GOT3 (cell line): ENCODE measurements at places on chromosomes 5 and 9.
A peak's percentile ranks its signal among the peaks of the same experiment; 100 is the strongest.

GRCh38 chr9:134986957-134987356 lies 69.2 kb upstream of the FCN1 start:
- DNase-seq: no peak

DNA sequence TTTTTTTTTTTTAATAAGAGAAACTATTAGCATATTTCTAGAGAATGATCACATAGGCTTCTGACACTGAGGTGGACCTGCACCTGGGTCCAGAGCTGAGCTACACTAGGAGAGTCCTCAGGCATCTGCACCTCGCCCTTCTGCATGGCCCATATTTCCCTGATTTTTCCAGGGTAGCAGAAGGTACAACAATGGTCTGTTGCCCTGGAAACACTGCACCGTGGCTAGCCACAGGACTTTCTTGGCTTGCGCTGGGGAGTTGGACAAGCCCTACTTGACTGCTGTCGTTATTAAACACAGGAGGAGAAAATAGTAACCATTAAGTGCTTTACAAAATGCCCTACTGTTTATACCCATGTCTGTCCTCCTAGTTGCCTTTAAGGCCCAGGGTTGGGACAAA lies 615.7 kb upstream of the MEF2C start:
- no peak for DNase-seq

DNA sequence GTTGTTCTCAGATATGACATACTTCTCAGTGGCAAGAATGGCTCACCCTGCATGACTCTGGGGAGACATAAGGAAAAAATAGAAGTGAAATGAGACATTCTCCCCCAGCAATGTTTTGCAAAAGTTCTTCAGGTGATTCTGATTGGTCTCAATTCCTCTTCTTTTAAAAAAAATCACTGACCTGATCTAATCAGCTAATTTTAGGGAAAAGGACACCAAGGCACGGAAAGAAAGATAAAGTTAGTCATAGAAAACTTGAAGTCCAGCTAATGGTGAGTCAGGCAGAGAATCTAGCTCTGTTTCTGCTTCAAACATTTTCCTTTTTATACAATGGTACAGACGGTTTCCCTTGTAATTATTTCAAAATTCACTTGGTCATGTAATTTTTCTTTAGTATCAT lies 1018.9 kb upstream of the ARRDC3 start:
- DNase-seq: no peak

DNA sequence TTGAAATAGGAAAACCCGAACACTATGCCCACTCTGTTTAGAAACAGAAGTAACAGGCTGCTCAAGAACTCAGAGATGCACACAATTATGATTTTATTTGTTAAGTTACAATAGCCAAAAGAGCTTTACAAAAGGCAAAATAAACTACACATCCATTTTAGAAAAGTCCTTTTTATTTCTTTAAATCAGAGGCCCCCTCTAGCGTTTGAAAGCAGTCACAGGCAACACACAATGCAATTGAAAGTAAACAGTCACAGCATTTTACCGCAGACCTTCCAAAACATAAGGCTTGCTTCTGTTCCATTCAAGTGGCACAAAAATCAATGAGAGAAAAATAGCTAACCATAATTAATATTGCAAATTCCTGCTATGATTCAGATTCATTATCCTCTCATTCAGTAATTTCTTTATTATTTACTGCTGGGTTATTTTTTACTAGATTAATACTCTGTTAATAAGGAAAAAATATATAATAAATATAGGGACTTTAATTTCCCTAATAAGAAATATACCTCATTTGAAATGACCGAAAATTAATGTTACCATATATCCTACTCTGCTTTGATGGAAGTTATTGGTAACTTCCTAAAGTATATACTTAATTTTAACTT lies 78.3 kb downstream of the CEP120 start:
- DNase-seq: no peak

GRCh38 chr5:171483551-171484135 lies 64.2 kb downstream of the FGF18 start:
- DNase-seq: peak; percentile 49

GRCh38 chr9:108182950-108183381 lies 672.8 kb downstream of the ACTL7B start:
- DNase-seq: no peak

GRCh38 chr5:73273379-73274050 lies 100.5 kb downstream of the TMEM174 start:
- no peak for DNase-seq

DNA sequence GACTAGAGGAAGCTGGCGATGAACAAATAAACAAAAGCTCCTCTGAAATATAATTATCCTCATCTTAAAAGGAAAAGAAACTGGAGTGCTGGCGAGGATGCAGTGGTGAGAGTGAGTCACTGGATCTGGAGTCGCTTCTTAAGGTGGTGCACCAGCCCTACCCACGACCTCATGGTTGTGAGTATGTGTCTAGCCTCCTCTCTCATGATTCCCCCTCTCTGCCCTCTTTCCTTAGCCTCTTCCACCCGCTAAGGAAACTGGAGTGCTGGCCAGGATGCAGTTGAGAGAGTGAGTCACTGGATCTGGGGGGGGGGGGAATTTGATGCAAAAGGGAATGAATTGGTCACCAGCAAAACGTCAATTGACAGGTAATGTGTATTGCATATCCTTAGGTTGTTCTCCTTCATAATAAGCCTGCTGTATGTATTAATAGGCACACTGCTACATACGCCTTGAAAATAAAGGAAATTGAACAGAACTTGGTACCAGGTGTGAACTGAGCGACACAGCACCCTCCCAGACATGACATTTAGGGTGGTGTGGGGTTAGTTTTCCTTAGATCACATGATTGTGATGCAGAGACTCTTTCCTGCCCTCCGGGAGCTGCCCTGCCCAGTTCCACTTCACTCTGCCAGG lies 36.3 kb upstream of the EBF1 start:
- DNase-seq: peak; percentile 32

GRCh38 chr9:134605966-134606357 lies 35.6 kb upstream of the COL5A1 start:
- DNase-seq: no peak

DNA sequence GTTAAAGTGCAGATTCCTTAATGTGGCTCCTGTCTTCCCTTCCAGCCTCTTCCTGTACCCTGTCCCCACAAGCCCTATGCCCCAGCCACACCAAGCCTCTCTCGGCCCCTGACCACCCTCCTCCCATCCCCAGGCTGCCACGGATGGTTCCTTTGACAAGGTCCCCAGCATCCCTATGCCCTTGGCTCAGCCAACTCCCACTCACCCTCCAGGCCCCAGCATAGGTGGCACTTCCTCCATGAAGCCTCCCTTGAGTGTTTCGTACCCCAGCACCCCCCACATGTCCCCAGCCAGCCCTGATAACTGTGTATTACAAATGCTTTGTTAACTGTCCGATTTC lies 115.5 kb upstream of the TBC1D2 start:
- DNase-seq: no peak

- no peak for DNase-seq
Observed at GRCh38 chr9:8555762-8556500, 756.4 kb upstream of the DMAC1 start.

GRCh38 chr9:8371686-8372085 lies 572.1 kb upstream of the DMAC1 start:
- no peak for DNase-seq

GRCh38 chr5:61625681-61626621 lies 293.9 kb downstream of the ZSWIM6 start:
- no peak for DNase-seq

- DNase-seq: no peak
Observed at GRCh38 chr9:127569886-127570401, 42.1 kb upstream of the STXBP1 start.

DNA sequence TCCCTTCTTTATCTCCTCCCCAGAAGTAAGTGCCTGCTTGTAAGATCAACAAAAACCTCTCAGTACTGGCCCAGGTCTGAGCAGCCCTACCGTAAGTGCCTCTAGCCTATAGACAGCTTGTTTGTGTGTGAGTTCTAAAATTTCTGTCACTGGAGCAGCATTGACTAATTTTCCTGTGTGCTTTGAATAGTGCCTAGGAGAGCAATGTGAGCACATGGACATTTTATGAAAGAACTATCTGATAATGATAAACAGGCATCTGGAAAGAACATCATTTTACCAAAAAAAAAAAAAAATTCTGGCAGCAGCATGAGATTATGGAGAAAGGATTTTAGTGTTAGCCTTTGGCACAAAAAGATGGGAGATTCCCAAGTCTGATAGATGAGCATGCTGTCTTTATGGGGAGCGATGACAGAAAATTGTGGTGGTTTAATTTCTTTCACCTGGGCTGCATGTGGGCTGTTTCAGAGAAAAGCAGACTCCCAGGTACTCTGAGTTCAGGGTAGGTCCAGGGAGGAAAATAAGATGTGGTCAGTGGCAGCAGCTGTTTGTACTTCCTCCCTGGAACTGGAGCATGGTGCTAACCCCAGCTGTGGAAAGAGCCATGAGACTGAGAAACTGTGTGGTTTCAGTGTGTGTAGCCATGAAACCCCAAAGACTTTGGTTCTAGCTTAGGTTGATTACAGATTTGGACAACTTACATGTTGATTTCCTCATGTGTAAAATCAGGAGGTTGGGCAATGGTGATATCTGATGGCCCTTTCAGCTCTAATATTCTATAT lies 419.9 kb downstream of the NTRK2 start:
- DNase-seq: no peak

DNA sequence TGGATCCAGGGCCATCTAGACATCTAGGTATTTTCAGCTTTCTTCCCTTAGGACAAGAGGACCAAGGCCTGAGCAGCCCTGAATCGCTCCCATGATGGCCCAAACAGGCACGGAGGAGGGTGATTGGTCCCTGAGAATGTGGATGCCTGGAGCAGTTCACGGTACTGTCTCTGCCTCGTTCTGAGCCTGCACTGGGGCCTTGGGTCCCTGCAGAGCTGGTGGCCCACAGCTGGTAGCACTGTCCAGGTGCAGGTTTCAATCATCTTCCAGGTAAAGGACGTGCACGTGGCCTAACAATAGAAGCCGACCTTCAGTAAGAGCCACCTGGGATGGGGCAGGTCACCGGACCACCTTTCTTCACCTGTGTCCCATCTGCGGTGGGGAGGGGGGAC lies 19.4 kb upstream of the FCN1 start:
- no peak for DNase-seq

- DNase-seq: no peak
Observed at GRCh38 chr5:173733021-173733420, 116.6 kb upstream of the BOD1 start.

GRCh38 chr9:125983681-125984080 lies 236.5 kb downstream of the PBX3 start:
- no peak for DNase-seq

DNA sequence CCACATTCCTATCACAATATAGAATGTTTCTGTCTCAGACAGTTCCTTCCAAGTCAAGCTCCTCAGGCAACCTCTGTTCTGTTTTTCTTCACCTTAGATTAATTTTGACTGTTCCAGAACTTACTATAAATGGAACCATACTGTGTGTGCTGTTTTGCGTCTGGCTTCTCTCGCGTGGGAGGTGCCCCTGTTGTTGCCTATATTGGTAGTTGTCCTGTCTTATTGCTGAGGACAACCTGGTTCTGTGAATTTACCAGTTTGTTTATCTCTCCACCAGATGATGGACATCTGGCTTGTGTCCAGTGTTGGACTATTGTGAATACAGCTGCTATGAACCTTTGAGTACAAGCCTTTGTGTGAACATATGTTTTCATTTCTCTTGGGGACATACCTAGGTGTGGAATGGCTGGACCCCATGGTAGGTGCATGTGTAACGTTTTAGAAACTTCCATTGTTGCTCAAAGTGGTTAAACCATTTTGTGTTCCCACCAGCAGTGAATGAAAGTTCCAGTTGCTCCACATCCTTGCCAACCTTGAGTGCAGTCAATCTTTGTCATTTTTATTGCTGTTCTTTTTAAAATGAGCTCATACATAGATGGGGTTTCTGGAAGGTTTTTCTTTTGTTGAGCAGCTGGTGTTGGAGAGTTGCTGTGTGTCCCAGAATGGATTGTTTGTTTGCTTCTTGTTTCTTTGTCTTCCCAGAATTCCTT lies 18.1 kb downstream of the HMCN2 start:
- DNase-seq: no peak

DNA sequence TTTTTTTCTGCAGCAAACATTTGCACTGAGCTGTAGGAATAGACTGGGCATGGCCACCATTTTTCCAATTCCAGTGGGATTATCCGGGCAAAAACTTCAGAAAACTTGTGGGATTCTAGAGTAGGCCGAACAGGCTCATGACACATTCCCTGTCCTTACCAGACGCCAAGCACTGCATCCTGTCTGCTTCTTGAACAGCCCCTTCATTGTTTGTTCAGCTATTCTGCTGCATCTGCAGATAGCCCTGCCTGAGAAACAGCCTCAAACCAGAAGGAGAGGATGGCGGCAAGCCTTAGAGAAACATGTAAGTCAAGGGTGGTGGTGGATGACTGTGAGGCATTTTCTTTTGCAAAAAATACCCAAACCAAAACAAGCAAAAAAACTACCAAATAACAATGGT lies 111.8 kb upstream of the NTRK2 start:
- no peak for DNase-seq

DNA sequence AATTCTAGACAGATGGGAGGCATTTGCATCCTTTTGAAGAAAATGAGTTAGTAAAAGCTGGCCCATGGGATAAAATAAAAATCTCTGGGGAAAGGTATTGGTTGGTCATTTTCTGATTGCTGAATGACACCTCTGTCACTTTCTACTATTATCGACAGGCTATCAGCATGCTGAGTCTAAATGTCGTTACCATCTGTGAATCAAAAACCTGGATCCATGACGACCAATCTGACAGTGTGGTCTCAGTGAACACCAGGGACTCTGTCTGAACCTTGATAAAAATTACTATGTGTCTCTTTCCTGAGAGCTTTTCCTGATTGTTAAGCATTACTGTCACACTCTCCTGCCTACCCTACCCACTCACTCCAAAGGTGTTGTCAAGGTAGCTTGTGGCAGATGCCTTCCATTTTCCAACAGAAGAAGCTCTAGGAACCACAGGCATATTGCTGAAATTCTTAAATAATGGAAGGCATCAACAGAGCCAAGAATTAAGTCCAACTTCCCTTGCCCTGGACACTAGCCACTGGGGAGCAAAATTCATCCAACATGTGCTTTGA lies 12.6 kb upstream of the ASTN2 start:
- DNase-seq: no peak

GRCh38 chr9:89955144-89955543 lies 350.3 kb downstream of the GADD45G start:
- no peak for DNase-seq

- DNase-seq: no peak
Observed at GRCh38 chr5:83493644-83494043, 22.1 kb downstream of the VCAN start.

DNA sequence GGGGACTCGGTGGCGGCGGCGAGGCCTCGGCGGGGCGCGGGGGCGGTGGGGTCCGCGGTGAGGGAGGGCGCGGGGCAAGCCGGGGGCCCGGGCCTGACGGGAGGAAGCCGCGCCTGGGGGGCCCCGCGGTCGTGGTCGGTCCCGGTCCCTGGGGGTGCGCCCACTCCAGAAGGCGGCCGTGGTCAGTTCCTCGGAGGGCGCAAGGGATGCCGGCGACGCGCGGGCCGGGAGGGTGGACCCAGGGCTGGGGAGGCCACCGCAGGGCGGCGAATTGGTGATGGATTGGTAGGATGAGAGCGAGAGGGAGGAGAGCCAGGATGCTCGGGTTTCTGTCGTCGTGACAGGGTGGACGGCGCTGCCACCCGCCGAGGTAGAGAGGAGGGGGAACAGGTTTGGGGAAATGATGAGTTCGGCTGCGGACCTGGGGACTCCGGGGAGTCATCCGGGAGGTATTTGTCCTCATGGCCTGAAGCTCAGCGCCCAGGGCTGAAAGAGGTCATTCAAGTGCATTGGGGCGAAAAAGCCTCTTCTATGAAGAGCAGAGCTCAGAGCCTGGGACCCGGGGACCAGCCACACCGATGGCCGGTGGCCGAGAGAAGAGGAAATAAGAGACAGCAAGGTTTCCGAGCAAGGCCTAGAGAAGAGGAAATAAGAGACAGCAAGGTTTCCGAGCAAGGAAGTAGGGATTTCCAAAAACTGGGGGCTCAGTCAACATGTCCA lies 557 bp downstream of the GNG10 start:
- no peak for DNase-seq
